Stimulated activated CD8-positive, alpha-beta memory T cell treated with anti-CD3 and anti-CD28 coated beads, Interleukin-2, amount 100 ng/mL, for 1 hour (primary cell): ENCODE measurements at places on chromosomes 4 and X.

DNA sequence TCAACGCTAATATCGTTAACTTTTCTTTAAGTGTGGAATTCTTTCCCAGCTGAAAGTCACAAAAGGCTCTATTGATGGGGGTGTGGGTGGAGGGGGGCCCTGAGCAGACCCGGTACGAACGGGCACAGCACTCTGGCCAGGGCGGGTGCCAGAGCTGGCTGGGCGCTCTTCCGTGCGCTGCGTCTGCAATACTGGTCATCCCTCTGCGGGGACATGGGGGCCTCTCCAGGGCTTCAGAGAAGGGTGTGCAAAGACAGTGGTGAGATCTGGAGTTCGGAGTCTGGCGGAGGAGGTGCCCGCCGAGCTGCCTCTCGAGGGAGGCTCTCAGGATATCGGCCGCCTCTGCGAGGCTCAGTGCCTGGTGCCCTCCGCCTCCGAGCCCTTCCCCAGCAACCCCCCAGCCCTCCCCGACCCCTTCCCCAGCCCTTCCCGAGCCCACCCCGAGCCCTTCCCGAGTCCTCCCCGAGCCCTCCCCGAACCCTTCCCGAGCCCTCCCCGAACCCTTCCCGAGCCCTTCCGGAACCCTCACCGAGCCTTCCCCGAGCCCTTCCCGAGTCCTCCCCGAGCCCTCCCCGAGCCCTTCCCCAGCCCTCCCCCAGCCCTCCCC is 34.3 kb downstream of the FGFRL1 start:
- DNase-seq = no peak

GRCh38 chr4:20889901-20890300 is 189.6 kb downstream of the PACRGL start:
- DNase-seq = no peak

- no peak for DNase-seq
Observed at GRCh38 chr4:30122711-30123110, 597.5 kb upstream of the PCDH7 start.

DNA sequence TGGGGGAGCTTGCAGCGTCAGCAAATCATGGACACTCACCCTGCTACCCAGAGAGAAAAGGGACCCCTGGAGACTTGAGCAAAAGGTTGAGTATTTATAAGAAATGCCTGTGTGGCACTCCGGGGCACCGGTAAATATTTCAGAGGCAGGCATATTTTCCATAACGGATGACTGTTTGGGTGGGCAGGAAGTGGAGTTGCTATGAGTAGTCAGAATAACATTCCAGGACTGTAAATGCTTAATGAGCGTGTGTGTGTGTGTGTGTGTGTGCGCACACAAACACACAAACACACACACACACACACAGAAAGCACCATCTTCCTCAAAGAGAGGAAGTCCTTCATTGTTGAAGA is 74.6 kb downstream of the MXRA5 start:
- no peak for DNase-seq

GRCh38 chr4:156778606-156779005 is 193.0 kb downstream of the PDGFC start:
- DNase-seq = no peak

- DNase-seq = no peak
Observed at GRCh38 chr4:6271701-6272465, 2.2 kb downstream of the WFS1 start.

GRCh38 chr4:20431543-20431951 is 179.8 kb downstream of the SLIT2 start:
- DNase-seq = no peak
